ENCODE measurements at places on chromosomes 11 and 22.
A peak's percentile ranks its signal among the peaks of the same experiment; 100 is the strongest.

GRCh38 chr11:1196516-1197391, 26.1 kb upstream of the MUC5B start:
- DNase-seq, result no peak

DNA sequence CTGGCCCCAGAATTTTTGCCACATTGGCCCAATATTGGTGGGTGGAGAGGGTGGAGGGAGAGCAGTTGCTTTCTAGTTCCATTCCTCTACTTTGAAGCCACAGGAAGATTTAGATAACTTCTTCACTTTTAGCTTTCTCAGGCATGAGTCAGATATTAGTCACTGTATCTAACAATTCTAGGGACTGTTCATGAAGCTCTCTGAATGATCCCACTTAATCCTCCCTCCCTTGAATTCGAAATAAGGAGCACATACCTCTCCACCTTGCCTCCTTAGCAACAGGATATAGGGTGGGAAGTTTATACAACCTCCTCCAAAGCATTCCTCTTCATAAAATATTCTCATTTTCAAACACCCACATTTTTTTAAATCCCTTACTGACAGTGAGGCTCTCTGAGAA, 13.5 kb downstream of the FSHB start:
- no peak for DNase-seq

GRCh38 chr11:45806937-45807791, 2.2 kb downstream of the SLC35C1 start:
- DNase-seq, result no peak

GRCh38 chr22:29306835-29307595, 565 bp downstream of the GAS2L1 start:
- DNase-seq, result no peak

GRCh38 chr11:70532066-70532440, 133.7 kb downstream of the CTTN start:
- DNase-seq, result no peak

DNA sequence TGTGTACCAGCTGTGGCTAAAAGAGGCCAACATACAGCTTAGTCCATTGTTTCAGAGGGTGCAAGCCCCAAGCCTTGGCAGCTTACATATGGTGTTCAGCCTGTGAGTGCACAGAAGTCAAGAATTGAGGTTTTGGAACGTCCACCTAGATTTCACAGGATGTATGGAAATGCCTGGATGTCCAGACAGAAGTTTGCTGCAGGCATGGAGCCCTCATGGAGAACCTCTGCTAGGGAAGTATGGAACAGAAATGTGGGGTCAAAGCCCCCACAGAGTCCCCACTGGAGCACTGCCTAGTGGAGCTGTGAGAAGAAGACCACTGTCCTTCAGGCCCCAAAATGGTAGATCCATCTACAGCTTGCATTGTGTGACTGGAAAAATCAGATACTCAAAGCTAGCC, 42.2 kb upstream of the PTH start:
- no peak for DNase-seq

DNA sequence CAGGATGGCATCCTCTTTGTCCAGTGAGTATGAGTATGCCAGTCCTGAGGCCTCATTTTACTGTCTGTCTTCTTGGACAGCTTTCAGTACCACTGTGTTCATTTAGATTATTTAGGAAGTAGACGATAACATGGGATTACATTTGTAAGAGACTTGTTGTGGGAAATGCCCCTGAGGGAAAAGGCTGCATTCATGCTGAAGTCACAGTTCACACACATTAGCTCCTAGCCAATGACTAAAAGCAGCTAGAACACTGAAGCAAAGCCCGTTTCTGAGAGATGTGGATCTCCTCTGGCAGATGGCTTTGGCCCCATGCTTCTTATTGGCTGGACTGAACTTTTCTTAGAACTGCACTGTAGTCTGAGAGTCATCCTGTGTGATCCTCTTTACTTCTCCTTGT, 242.4 kb downstream of the FAM76B start:
- DNase-seq, result no peak

GRCh38 chr22:26778372-26778771, 121.0 kb downstream of the MIAT start:
- no peak for DNase-seq

DNA sequence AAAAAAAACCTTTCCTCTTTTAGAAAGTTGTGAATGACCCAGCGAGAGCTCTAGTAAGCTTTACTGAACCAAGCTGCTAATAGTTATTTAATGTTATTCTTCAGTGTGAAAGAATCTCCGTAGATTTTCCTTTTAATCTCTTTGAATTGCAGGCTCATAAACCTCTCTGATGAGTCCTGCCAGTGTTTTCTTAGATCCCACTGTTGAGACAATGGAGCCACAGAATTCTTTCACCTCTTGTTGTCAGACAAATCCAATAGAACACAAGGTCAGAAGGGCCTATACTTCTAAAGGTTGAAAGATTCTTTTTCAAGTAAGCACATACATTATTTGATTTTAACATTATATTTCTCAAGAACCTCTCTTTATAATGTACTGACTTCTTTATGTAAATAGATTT, 52.2 kb downstream of the DNAJC24 start:
- DNase-seq, result no peak

GRCh38 chr11:118435893-118436624, at the start of gene KMT2A:
KMT2A (plus strand) TSS chr11:118436492; CDS start chr11:118436513, 21 bp downstream.
- peak; percentile 88 for DNase-seq

DNA sequence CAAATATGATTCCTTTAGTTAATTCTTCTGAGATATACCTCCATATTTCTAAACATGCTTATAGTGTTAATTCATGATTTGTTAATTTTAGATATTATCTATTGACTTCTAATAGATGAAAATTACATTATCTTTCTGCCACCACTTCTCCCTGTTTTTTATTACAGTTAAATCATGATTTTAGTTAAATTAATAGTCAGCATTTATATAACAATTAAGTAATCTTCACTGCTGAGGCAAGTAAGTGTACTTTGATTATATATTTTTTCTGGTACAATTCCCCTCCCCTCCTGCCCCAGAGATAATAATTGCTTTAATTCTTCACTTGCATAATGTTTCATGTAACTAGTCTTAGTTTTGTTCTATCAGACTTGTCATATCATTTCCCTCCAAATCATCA, 5.8 kb downstream of the IL17RA start:
- DNase-seq, result no peak

DNA sequence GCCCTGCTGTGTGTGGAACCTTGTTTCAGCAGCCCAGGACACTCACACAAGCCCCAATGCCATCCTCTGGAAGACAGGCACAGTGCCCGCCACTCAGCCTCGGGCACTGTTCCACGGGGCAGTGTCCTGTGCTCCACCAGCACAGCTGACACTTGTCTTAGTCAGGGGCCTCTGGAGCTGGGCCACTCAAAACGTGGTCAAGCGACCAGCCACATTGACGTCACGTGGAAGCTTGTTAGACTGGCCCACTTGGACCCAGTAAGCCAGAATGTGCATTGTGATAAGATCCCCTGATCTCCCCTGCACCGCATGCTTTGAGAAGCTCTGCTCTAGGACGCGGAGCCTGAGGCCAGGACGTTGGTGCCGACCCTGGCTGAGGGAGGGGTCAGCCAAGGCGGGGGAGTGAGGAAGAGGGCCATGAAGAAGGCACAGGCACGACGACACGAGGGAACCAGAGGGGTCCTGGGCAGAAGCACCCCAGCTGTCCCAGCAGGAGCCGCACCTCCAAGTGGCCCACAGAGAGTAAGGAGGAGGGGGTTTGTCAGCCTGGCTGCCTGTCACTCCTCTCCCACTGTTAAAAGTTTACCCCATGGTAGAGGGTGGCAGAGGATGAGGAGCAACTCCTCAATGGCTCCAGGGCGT, 64.6 kb downstream of the LINC01488 start:
- DNase-seq, result no peak

- no peak for DNase-seq
Observed at GRCh38 chr11:127598476-127598875, 597.9 kb upstream of the KIRREL3 start.

Data from fibroblast of the conjunctiva (primary cell).